T1000 (cell line): ENCODE measurements at places on chromosomes 6 and 20.

GRCh38 chr20:14334306-14334930 lies 3.0 kb downstream of the FLRT3 start:
- DNase-seq = peak; percentile 15

- no peak for DNase-seq
Measured at GRCh38 chr6:21271428-21272155, 322.0 kb upstream of the SOX4 start.

- DNase-seq = no peak
Measured at GRCh38 chr20:32078322-32078721, 26.3 kb downstream of the HCK start.

- no peak for DNase-seq
Measured at GRCh38 chr20:42938441-42939205, 251.1 kb downstream of the PTPRT start.
